Calu3 (cell line): ENCODE measurements at places on chromosomes 3 and 15. TPM values are rescaled to one million over a fixed set of nuclear protein-coding genes. Genes with fewer than 3 reads are reported as not detected.

- DNase-seq = no peak
Observed at GRCh38 chr15:66994927-66995656, 70.3 kb upstream of the SMAD3 start.

The RAD54L2 gene
- total RNA-seq = 22.9 and 23.6 TPM in 2 replicates

GRCh38 chr3:183317271-183317670 lies 64.2 kb downstream of the B3GNT5 start:
- no peak for DNase-seq

GRCh38 chr3:24318677-24319287 lies 175.9 kb downstream of the THRB start:
- peak; percentile 10 for DNase-seq

The RASL12 gene
- 0.12 and 0.39 TPM in 2 replicates for total RNA-seq

The IL17RD gene
- 2.0 and 2.2 TPM in 2 replicates for total RNA-seq

The GRK7 gene
- not detected in 2 replicates for total RNA-seq
